ENCODE measurements at places on chromosomes 12 and 14.

GRCh38 chr12:26754148-26754547, 78.8 kb downstream of the ITPR2 start:
- DNase-seq: no peak

- DNase-seq: peak; percentile 39
Measured at GRCh38 chr14:54784657-54785056, 118.0 kb downstream of the GCH1 start.

DNA sequence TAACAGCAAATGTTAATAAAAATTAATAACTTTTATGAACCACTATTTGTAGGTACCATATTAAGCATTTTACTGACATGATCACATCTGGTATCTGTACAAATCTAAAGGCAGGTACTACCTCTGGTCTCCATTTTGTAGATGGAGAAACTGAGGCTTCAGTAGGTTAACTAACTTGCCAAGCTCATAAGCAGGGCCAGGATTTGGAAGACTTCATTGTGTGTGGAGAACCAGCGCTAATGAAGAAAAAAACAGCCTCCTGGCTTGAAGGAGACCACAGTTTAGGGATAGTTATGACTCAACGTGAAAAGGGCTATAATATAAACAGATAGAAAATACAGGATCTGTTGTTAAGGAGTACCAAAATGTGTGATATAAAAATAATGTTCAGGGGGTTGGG, 1.0 kb downstream of the NUP37 start:
- DNase-seq: no peak

GRCh38 chr14:47022721-47023120, 371.1 kb upstream of the RPL10L start:
- no peak for DNase-seq

GRCh38 chr14:105092171-105093037, 27.2 kb upstream of the GPR132 start:
- DNase-seq: peak; percentile 85

All from posterior cingulate gyrus (tissue), 11 donors.